KG1 (cell line): ENCODE measurements at places on chromosomes 7 and 10.

DNA sequence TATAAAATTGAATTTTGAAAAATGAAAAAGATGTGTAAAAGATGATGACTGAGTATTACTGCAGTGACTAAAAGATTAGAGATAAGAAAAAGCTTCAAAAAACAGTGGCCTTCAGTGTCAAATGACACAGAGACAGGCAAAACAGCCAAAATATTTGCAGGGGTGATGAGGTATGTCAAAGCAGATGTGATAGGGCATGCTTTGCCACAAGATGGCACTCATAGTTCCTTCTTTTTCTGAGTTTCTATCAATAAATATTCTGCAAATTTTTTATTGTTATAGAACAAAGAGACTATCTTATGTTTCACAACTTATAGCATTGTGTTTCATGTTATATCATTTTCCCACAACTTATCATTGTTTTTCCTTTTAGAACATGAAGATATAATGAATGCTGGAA lies 344.1 kb upstream of the HPS1 start:
- DNase-seq = no peak

GRCh38 chr10:66795866-66796265 lies 130.0 kb upstream of the LRRTM3 start:
- DNase-seq = no peak

- no peak for DNase-seq
These were observed 76.8 kb downstream of the LANCL2 start for GRCh38 chr7:55441774-55442522.

DNA sequence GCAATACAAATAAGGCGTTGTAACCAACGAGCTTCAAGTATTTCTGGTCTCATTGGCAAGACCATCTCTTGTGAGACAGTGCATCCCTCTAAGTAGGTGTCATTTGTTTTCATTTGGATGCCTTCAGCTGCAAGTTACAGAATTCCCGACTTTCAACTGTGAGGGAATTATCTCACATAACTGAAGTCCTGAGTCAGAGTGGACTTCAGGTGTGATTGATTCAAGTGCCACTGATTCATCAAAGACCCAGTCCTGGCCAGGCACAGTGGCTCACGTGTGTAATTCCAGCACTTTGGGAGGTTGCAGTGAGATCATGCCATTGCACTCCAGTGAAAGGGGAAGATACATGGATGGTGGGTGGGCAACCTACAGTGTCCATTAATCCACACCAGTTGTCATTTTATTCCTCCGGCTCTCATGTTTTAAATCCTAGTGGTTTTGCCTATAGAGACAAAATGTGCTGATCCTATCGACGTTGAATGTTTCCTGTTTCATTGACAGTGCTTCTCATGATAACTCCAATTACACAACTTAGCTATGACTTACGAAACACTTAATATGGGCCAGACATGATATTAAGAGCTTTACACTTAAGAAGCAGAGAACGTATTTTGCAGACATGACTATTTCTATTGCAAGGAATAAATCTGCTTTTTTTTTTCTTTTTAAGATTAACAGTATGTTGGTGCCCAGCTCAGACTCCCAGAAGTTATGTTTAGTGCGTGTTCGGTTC lies 268.0 kb downstream of the FRMD4A start:
- no peak for DNase-seq

- DNase-seq = no peak
These were observed 77.4 kb downstream of the RNLS start for GRCh38 chr10:88505680-88506215.

- peak; percentile 20 for DNase-seq
These were observed 846 bp downstream of the MINPP1 start for GRCh38 chr10:87505366-87506111.

DNA sequence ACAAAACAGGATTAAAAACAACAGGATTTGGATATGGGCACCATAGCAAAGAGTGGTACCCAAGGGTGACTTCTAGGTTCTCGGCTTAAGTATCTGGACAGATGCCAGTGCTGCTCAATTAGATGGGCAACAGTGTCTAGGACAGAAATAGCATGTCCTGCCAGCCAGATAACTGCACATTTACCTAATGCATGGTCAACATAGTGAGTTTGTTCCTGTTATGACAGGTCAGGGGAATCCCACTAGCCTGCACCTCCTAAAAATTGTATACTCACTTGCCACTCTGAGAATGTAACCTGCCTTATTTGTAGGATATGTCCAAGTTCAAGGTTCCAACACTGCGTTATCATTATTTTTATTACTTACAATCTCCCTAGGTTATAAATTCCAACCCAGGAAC lies 471.7 kb downstream of the GRM8 start:
- DNase-seq = no peak

- no peak for DNase-seq
These were observed 22.4 kb downstream of the ZNF33A start for GRCh38 chr10:38032886-38033285.

- no peak for DNase-seq
These were observed 599.6 kb upstream of the POT1 start for GRCh38 chr7:125529249-125529648.

- no peak for DNase-seq
These were observed 56.7 kb downstream of the DDC start for GRCh38 chr7:50508471-50508943.

DNA sequence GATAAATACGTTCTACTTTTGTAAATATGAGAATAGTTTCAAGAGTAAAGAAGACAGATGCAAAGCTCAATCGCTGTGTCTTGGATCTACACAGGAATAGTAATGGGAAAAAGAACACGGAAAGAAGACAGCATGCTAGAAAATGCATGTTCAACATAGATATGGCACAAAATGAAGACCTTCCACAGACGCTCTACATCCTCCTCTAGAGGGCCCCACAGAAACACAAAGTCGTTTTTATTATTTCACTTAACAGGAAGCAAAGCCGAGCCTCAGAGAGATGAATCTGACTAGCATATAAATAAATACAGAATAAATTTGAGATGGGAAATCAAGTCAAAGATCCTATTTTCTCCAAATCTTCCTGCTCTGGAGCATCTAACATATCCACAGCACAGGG lies 292.6 kb downstream of the PARD3 start:
- no peak for DNase-seq

DNA sequence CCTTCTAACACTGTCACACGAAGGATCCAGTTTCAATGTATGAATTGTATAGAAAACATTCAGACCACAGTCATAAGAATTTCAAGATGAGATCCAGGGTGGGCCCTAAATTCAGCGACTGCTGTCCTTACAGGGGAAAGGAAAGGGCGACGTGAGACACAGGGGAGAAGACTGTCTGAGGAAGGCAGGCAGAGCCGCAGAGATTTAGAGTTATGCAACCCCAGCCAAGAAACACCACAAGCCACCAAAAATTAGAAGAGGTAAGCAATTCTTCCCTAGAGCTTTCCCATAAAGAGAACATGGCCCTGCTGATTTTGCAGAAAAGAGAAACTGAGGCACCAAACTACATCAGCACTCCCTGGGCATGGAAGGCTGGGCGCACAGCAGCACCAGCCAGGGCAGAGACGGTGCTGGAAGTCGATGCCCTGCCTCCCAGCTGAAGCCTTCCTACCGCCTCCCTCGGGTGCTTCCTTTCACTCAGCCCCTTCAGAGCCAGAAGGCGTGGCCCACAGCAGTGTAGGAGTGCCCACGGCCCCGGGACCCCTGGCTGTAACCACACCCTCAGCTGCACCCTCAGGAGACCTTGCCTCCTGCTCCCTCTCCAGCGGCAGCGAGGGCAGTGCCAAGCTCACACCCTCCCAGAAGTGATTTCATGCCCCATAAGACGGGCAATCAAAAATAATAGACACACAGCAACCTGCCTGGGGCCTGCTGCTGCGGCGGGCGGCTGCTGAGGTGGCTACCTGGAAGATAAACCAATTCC lies 81.0 kb upstream of the LRRC4 start:
- DNase-seq = no peak

- DNase-seq = no peak
These were observed 135.3 kb upstream of the VIPR2 start for GRCh38 chr7:159280008-159280407.

DNA sequence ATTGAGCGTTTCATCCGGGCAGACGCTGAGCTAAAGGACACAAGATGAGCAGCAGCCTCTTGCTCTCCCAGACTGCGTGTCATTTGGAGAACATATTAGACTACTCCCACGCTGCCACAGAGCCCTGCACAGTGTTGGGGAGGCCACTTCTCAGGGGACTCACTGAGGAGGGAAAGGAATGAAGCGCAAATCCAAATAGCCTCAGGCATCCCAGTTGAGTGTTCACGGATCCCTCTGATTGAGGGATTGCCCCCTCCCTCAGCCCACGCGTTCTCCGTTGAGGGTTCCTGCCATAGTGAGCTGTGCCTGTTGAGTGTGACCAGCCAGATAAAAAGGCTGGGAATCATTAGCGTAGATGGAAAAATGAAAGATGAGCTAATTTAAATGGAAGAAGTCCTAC lies 563.4 kb downstream of the ACTR3B start:
- DNase-seq = no peak

- DNase-seq = no peak
These were observed 225.0 kb upstream of the ZNF32 start for GRCh38 chr10:43873717-43874116.

DNA sequence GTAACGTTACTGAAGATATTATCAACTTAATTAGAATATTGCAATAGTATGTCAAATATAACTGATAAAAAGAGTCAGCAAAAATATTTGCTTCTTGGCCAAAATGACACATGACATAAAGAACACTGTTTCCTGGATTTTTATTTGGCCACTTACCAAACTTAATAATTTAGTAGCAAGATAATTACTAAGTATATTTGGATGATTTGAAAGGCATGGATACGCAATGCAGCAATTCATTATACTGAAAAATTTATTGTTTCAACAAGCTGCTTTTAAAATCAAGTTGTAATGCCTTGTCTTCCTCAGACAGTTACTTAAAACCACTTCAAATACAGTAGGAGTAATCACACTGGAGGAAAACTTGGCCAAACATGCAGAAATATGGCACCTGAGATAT lies 234.0 kb downstream of the SEMA3E start:
- no peak for DNase-seq

DNA sequence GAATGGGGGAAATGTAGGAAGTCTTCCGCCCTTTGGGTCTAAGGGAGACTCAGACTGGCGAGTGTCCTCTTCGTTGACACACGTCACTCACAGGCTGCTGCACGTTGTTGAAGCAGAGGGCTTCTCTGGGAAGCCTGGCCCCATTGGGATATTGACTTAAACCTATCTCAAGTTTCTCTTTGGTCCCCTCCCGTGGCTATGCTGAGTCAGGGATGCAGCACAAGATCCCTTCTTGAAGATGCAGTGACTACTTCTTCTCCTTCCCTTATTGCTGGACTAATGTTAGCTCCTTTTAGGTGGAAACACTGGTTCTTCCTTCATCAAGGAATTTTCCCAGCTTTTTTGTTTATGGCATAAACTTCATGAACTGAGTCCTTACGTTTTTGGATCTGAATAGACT lies 89.8 kb upstream of the CCDC71L start:
- no peak for DNase-seq

- DNase-seq = no peak
These were observed 51.6 kb upstream of the AQP1 start for GRCh38 chr7:30859940-30860496.

- no peak for DNase-seq
These were observed 283.4 kb upstream of the AOAH start for GRCh38 chr7:37007691-37008090.

DNA sequence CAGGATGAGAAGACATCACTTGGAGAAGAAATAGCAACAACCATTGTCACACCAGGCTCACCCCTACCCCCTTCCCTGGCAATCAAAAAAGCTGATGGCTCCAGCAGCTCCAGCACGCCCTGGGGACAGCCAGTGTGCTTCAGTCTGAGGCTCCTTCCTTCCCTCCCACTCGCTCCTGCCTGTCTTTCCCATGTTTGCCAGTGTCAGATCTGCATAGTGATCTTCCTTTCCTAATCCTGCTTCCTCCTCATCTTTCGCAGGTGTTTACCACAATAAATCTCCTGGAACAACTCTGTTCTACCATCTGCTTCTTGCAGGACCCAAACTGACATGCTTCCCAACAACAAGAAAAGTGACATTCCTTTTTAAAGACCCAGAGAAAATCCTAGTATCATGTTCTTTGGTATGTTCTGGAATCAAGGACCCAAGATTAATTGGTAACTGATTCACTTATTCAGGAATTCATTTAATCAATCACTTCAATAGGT lies 57.1 kb downstream of the STEAP1B start:
- no peak for DNase-seq

- DNase-seq = no peak
These were observed 77.6 kb upstream of the MAGI2 start for GRCh38 chr7:79531116-79531515.

GRCh38 chr10:94583124-94583523 lies 37.5 kb downstream of the HELLS start:
- DNase-seq = no peak

DNA sequence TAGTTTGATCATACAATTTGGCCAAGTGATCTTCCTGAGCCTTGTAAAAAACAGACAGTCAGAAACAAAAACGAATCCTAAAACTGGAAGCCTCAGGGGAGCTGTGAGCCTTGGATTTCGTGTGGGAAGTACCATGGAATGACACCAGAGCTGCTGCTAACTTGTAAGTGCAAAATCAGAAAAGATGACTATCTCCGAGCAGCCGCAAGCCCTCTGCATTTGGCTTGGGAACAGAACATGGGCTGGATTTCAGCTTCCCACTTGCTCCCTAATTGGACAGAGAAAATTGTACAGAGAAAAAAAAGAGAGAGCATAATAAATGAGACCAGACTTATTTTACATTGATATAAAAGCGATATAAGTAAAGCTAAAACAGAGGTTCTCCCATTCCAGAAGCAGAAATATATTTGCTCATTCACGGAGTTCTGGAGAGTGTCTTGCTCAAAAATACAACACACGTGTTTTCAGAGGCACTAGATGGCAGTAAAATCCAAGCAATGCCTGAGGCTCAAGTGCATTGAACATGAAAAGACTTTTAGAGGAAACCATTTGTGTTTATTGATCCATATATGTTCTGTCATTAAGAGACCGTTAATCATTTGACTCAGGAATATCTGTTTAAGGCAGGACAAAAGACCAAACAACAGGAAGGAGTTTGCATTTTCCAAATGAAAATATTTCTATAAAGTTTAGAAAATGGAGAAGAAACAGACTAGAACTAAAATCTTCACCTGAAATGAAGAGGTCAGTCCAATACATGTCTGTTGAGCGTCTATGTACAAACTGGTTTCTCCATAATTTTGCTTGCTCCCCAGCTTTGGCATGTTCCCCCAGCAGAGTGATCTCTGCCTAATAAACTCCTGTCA lies 78.3 kb upstream of the SLC26A5 start:
- no peak for DNase-seq

- no peak for DNase-seq
These were observed 618.6 kb upstream of the MKI67 start for GRCh38 chr10:128744811-128745305.
